ENCODE measurements at places on chromosomes 6 and 20.

GRCh38 chr20:51509208-51509607 lies 33.3 kb downstream of the NFATC2 start:
- DNase-seq, result no peak

GRCh38 chr6:137952247-137952646 lies 85.2 kb downstream of the TNFAIP3 start:
- DNase-seq, result no peak

GRCh38 chr6:34696189-34696738 lies 303 bp downstream of the ILRUN start:
- no peak for DNase-seq

DNA sequence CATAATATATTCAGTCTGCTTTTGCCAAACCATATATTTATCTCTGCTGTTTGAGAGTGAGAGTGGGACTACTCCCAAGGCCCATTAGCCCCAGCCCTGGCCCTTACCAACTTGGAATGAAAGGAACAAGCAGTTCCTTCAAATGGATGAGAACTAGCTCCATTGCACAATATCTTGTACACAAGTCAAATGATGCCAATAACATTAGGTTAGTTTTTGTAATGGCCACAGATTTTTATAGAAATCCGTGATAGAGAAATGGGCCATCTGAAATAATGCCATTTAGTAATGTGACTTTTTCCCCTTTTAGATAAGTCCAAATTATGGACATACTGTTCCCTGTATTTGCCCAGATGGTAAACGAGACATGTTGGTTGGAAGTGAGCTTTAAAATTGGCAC lies 117.0 kb downstream of the MAP3K7 start:
- no peak for DNase-seq

- peak; percentile 26 for DNase-seq
These were observed 41.4 kb downstream of the ZNF831 start for GRCh38 chr20:59205044-59205443.

DNA sequence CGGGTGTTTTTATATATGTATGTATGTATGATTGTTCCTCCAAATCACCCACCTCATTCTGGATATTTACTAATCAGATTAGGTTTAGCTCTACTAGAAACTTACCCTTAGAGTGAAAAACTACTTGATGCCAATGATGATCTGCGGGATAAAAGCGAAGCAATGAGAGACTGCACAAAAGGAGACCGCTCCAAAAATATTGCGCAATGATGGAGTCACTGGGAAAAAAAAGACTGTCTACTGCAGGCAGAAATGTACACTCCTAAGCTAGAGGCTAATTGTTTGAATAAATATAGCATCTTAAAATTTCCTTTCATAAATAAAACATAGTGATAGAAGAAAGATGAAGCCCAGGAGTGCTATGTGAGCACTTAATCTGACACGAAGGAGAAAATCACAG lies 7.3 kb downstream of the RAB32 start:
- DNase-seq, result no peak

- no peak for DNase-seq
These were observed 48.9 kb downstream of the B4GALT5 start for GRCh38 chr20:49664612-49665313.

GRCh38 chr6:31172973-31173384 lies 2.5 kb upstream of the POU5F1 start:
- DNase-seq, result no peak

GRCh38 chr6:28137505-28137981 lies 4.1 kb upstream of the ZKSCAN8 start:
- peak; percentile 3 for DNase-seq

GRCh38 chr20:46894579-46894958 lies at the start of gene EYA2:
TSS of gene EYA2 (plus strand) at chr20:46894843. CDS start at chr20:46990011, 95,168 bp downstream.
- no peak for DNase-seq

- DNase-seq, result no peak
These were observed 13.9 kb upstream of the CD93 start for GRCh38 chr20:23099791-23100719.

DNA sequence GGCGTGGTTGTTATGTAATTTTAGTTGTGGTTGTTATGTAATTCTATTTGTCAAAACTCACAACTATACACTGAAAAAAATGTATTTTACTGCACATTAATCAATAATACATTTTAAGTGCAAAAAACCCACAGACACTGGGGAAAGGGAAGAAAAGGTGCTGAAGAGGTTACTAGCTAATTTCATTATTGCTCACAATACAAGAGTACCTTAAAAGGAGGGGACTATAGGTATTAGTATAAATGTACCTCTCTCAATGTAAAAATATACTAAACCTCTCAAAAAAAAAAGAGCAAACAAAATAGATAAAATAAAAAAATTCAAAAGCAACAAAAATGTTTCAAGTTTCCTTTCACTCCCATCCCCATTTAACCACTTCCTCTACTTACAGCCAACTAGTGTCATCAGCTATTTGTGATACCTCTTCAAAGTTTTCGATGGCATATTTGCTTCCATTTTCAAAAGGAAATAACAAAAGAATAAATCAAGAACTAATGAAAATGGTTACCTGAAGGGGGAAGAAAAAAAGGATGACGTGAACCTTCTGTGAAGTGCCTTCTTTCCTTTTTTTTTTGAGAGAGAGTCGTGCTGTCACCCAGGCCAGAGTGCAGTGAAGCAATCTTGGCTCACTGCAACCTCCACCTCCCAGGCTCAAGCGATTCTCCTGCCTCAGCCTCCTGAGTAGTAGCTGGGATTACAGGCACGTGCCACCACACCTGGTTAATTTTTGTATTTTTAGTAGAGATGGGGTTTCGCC lies 30.2 kb downstream of the RANBP9 start:
- no peak for DNase-seq
